HT1080 (cell line): ENCODE measurements at places on chromosomes 1 and 21. TPM values are rescaled to one million over a fixed set of nuclear protein-coding genes. Genes with fewer than 3 reads are reported as not detected.
A peak's percentile ranks its signal among the peaks of the same experiment; 100 is the strongest.

HES2 gene
- total RNA-seq = 0.08 and 0.13 TPM in 2 replicates

TEX38 gene
- total RNA-seq = not detected in 2 replicates

PARP1 gene
- total RNA-seq = 177 and 208 TPM in 2 replicates

ARHGAP30 gene
- 4.0 and 6.0 TPM in 2 replicates for total RNA-seq

TINAGL1 gene
- 14.5 and 16.0 TPM in 2 replicates for total RNA-seq

NBPF15 gene
- total RNA-seq = 26.2 and 36.1 TPM in 2 replicates

HPDL gene
- not detected in 2 replicates for total RNA-seq

PRDX6 gene
- total RNA-seq = 185 and 243 TPM in 2 replicates

NFASC gene
- total RNA-seq = 7.3 and 7.8 TPM in 2 replicates

DEGS1 gene
- 64.7 and 88.3 TPM in 2 replicates for total RNA-seq

WLS gene
- 40.5 and 61.4 TPM in 2 replicates for total RNA-seq

DNA sequence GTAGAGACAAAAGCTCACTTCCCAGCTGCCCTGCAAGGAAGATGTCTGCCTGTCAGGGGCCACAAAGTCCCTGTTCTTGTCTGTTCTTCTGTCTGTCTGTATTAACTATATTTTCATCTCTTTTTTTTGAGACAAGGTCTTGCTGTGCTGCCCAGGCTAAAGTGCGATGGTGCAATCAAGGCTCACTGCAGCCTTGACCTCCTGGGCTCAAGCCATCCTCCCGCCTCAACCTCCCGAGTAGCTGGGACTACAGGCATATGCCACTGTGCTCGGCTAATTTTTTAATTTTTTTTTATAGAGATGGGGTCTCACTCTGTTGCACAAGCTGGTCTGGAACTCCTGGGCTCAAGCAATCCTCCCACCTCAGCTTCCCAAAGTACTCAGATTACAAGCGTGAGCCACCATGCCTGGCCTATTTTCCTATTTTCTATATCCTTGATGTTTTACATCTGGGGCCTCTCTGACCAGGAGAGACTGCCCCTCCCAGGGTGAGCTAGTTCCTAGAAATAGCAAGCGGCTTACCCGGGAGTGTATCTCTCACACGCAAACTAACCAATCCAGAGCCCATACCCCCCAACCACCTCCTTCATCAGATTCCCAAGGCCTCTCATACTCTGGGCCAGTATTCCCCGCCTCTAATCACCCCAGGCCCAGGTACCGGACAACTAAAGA lies 5.4 kb upstream of the KLHDC7A start:
- DNase-seq = no peak

DNA sequence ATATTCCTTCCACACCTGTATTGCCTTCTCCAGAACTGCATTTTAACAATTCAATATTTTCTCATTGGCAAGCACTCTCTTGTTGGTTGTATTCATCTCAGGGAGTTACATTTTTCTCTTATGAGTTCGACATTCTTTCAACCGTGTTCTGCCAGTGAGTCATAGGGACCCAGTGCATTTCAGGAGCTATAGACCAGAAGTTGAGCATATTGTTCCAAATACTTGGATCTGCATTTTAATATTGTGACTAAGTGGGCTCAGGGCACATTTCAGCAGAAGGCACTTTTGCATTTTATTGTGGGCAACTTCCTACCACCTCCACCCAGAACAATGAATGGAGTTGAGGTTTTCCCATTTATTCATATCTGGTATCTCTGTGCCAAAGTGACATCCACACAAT lies 132.8 kb downstream of the TNFSF18 start:
- peak; percentile 98 for DNase-seq

GRCh38 chr1:2133039-2133878 lies 61.3 kb downstream of the FAAP20 start:
- peak; percentile 81 for DNase-seq

- DNase-seq = no peak
Observed at GRCh38 chr1:243959998-243960397, 91.1 kb upstream of the ZBTB18 start.

- no peak for DNase-seq
Observed at GRCh38 chr1:66831529-66832239, 30.6 kb upstream of the INSL5 start.

DNA sequence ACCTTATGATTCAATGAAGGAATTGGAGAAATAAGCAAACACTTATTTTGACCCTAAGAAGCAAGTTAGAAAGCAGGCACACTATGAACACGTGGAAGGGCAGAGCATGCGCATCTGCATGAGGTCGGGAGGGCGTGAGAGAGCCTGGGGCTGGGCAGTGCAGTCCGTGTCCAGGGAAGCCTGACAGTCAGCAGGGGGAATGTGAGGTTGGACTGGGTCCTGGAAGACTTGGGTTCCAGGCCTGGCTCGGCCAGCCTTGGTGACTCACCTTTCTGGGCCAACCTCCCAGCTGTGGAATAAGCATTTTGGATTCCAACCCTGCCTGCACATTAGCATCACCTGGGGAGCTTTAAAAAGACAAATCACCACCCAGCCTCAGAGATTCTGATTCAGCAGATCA lies 26.6 kb upstream of the LMX1A start:
- DNase-seq = peak; percentile 11

GRCh38 chr1:89759036-89759435 lies 61.8 kb upstream of the LRRC8D start:
- DNase-seq = no peak

DNA sequence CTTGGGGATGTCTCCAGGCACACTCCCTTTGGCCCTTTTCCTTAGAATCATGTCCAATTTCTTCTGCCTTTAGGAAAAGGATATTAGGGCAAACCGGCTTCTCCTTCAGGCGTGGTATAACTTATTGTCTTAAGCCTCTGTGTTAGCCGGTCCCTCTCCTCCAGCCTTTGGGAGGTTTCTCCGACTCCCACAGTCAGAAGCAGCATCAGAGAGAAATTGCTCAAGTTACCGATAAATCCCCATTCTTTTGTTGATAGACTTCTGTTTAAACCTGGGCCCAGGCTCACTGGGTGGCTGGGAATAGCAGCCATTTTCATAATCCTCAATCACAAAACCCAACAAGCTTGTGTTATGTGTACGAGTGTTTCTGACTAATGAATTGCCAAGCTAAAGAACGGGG lies 85.4 kb upstream of the KAZN start:
- DNase-seq = no peak

DNA sequence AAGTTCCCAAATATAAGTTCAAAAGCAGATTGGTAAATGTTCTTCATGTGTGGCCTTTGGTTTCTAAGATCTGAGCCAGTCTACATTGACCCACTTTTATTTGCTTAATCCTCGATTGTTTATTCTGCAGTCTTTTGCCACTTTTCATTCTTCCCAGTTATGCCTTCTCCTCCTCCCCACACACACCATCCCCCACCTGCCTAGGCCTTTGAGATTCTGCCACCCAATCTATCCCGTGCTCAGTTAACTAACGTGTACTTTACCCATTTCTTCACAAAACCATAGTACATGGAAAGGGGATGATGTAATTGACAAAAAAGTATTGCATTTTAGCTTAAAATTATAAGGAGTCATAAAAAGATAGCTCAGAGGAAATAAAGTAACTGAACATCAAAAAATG lies 3.7 kb downstream of the CFH start:
- DNase-seq = no peak

GRCh38 chr1:112423207-112423606 lies 27.2 kb downstream of the CTTNBP2NL start:
- no peak for DNase-seq

- no peak for DNase-seq
Observed at GRCh38 chr1:3516911-3517675, 62.6 kb downstream of the ARHGEF16 start.

DNA sequence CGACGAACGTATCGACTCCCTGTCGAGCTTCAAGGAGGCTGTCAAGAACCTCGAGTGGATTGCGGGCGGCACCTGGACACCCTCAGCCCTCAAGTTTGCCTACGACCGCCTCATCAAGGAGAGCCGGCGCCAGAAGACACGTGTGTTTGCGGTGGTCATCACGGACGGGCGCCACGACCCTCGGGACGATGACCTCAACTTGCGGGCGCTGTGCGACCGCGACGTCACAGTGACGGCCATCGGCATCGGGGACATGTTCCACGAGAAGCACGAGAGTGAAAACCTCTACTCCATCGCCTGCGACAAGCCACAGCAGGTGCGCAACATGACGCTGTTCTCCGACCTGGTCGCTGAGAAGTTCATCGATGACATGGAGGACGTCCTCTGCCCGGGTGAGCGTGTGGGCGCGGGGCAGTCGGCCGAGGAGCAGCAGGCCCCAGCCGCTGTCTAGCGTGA lies 28.0 kb downstream of the COL6A2 start:
- no peak for DNase-seq

- peak; percentile 46 for DNase-seq
Observed at GRCh38 chr21:43318841-43319781, 107.8 kb downstream of the SIK1 start.

DNA sequence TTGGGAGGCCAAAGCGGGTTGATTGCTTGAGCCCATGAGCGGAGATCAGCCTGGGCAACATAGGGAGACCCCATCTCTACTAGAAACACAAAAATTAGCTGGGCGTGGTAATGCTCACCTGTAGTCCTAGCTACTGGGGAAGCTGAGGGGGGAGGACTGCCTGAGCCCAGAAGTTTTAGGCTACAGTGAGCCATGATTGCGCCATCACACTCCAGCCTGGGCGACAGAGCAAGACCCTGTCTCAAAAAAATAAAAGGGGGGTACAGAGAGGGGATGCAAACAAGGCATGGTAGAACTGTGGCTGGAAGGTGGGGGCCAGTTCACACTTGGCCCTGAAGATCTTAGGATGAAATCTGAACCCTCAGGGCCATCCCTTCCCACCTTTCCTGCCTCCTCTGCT lies 1.2 kb upstream of the C1orf210 start:
- DNase-seq = no peak

GRCh38 chr1:4027008-4027407 lies 126.9 kb upstream of the C1orf174 start:
- no peak for DNase-seq

GRCh38 chr1:29343908-29344307 lies 107.6 kb downstream of the PTPRU start:
- DNase-seq = no peak

DNA sequence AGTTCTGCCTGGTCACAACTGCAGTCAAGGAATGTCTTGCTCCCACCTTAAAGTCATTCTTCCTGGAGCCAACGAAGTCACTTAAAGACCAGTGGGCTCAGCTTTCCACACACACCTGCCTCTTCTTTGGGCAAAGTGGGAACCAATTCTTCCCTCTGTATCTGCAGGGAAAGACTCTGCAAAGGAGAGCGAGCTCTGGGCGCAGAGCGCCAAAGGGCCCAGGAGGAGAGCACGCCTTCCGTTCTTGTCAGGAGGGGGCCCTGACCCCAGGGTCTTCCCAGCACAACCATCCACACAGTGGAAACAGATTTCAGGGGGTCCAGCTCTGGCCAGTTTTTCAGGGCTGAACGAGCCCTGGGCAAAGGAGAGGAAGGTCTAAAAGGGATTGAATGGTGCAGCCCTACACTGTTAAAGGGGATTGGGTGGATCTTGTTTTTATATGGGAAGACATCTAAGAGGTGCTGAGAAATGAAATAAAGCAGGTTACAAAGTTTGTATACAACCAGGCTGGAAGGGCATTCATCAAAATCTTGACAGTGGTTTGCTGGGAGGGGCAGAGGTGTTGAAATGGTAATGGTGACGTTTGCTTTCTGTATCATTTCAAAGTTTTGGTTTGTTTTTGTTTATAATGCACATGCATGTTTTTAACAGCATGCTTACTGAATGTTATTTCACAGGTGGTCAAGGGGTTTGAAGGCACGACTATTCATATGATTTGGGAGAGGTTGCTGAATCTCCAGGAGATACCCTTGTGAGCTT lies 6.8 kb upstream of the OLIG2 start:
- DNase-seq = no peak

DNA sequence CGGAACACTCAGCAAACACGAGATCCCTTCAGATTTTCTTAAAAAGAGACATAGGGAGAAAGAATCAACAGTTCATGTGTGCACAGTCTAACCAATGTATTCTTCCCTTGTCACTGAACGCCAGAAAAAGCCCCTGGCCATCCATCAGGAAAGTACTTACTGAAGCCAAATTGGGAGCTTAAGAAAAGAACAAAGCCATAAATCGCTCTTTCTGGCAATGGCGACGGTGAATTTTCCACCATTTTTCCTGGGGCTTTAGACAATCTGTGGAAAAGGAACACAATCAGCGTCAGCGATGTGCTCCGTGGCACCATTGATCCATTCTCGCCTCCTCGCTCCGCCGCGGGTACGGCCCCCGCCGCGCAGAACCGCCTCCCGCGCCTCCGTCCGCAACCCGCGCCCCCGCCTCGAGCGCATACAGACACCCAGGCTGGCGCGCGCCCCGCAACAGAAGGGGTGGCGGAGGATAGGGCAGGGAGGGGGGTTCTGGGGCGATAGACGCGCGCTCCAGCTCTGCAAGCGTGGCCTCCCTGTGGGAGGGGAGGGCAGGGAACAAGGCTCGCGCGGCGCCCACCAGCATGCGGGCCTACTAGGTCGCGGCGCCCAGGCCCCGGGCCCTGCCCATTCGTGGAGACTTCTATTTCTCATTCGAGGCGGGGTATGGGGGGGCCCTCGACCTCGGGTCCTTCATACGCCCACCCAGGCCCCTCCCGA lies 440 bp downstream of the PIGP start:
- DNase-seq = peak; percentile 19

- no peak for DNase-seq
Observed at GRCh38 chr1:207849646-207850045, 61.3 kb downstream of the CD34 start.

GRCh38 chr21:33355996-33356395 lies 31.2 kb downstream of the IFNAR1 start:
- DNase-seq = no peak

DNA sequence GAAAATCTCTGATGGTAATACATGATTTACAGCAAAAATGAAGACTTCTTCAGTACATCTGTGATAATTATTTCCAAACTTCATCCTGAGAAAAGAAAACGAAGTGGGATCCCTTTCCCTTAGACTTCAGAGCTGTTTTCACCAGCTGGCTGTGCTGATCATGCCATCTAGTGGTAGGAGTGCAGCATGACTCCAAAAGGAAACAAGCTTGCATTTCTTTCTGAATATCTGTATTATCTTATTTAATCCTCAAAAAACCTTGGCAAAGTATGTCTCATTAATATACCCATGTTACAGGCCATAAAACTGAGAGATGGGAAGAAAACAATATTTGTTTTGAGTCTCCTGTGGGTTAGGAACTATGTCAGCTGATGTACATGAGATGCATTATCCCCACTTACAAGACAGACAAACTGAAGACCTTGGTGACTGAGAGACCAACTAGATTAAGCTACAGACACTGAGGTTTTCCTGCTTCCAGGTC lies 9.8 kb upstream of the GJA8 start:
- peak; percentile 28 for DNase-seq

DNA sequence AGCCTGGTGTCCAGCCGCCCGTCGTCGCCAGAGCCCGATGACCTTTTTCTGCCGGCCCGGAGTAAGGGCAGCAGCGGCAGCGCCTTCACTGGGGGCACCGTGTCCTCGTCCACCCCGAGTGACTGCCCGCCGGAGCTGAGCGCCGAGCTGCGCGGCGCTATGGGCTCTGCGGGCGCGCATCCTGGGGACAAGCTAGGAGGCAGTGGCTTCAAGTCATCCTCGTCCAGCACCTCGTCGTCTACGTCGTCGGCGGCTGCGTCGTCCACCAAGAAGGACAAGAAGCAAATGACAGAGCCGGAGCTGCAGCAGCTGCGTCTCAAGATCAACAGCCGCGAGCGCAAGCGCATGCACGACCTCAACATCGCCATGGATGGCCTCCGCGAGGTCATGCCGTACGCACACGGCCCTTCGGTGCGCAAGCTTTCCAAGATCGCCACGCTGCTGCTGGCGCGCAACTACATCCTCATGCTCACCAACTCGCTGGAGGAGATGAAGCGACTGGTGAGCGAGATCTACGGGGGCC lies 1.2 kb downstream of the OLIG2 start:
- DNase-seq = no peak
